ENCODE measurements at places on chromosomes 6 and 20.

- DNase-seq = no peak
These were observed 84.6 kb downstream of the PTPN1 start for GRCh38 chr20:50594591-50595432.

GRCh38 chr6:84103029-84103428 is 69.5 kb downstream of the MRAP2 start:
- no peak for DNase-seq

- no peak for DNase-seq
These were observed 82.8 kb downstream of the SLC23A2 start for GRCh38 chr20:4918473-4918872.

GRCh38 chr20:62618611-62619529 is 23.4 kb upstream of the SLCO4A1 start:
- no peak for DNase-seq

DNA sequence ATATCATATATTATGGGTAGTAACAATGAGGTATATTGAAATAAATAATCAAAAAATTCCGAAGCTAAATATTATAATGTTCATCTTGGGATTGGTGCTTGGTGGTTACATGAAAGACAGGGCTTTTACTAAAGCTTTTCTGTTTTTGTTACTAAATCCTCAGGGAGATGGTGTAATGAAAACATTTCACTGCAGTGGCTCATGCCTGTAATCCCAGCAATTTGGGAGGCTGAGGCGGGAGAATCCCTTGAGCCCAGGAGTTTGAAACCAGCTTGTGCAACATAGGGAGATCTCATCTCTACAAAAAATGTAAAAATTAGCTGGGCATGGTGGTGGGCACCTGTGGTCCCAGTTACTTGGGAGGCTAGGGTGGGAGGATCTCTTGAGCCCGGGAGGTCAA is 42.9 kb downstream of the AFG1L start:
- DNase-seq = no peak

DNA sequence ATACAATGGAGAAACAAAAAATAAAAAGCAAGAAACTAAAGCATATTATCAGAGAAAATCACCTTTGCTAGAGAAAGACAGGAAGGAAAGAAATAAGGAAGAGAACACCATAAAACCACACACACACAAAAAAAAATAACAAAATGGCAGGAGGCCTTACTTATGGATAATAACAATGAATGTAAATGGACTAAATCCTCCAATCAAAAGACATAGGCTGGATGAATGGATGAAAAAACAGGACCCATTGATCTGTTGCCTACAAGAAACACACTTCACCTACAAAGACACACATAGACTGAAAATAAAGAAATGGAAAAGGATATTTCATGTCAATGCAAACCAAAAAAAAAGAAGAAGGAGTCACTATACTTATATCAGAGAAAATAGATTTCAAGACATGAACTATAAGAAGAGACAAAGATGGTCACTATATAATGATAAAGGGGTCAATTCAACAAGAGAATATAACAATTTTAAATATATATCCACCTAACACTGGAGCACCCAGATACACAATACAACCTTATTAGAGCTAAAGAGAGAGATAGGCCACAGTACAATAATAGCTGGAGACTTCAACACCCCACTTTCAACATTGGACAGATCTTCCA is 693.6 kb downstream of the HACE1 start:
- DNase-seq = no peak

DNA sequence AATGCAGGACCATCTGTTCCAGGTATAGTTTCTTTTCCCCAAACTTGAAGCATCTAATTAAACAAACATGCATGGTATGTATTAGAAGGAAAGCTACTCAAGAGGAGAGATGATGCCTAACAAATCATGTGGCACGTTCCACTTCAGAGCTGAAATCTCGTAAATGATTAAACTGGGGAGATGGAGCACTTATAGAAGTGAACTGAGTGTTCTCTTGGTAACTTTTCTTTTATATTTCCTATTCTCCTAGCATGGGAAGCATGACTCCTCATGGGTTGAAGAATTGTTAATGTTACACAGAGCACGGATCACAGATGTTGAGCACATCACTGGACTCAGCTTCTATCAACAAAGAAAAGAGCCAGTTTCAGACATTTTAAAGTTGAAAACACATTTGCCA is 61.1 kb downstream of the CCN2 start:
- DNase-seq = no peak

DNA sequence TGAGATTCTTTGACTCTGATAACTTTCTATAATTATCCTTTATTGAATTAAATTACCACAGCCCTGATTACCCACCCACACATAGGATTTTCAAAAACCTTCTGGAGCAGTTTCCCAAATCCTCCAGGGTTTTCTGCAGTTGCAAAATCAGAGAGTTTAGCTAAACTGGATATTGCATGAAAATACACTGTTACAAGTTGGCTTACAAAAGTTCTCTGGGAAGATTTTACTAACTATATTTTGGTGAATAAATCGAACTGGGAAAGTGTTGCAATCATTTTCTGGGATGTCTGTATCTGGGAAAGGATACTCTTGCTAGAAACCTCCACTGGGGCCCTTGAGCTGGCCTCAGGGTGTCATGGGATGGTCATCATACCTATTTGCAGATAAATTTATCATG is 97.6 kb upstream of the STMND1 start:
- DNase-seq = no peak

- DNase-seq = peak; percentile 65
These were observed 3.0 kb downstream of the TSHZ2 start for GRCh38 chr20:52975029-52975732.

DNA sequence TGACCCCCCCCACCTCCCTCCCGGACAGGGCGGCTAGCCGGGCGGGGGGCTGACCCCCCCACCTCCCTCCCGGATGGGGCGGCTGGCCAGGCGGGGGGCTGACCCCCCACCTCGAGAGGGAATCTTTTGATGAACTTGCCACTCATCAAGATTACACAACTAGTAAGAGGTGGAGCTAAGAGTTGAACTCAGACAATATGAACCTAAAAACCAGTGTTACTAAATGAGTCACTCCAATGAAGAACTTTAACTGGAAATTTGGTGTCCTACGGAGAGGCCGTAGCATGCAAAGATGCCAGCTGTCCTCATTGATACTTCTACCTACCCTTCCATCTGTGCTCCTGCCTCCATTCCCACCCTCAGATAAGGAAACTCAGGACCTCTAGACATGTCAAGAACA is 42.8 kb downstream of the PFDN4 start:
- DNase-seq = no peak

All from activated naive CD4-positive, alpha-beta T cell treated with anti-CD3 and anti-CD28 coated beads, Interleukin-2, amount 50 U/mL, for 16 hours (primary cell).